Fibroblast of the aortic adventitia (primary cell): ENCODE measurements at places on chromosomes 7 and 10. TPM values are rescaled to one million over a fixed set of nuclear protein-coding genes. Genes with fewer than 3 reads are reported as not detected.

C10orf105 gene
- total RNA-seq: under 0.01 TPM in 1 of 2 replicates, not detected in the other

DNA sequence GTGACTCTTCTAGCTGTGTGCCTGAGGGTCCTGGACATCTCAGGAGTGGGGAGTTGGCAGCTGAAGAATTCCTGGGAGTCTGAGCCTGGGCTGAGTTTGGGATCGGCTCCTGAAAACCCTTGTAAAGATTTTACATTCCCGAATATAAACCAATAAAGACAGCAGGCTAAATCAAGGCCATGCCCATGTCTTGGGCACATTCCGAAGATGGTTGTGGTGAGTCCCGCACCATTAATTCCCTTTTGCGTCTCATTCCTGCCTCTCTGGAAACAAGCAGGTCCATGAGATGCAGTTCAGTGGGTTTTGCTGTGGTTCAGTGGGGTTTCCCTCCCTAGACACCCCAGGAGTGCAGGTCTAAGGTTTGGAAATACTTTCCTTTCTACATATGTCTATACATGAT lies 90.9 kb downstream of the COL26A1 start:
- no peak for DNase-seq

GRCh38 chr10:84583501-84583900 lies 255.1 kb downstream of the CCSER2 start:
- DNase-seq: no peak

GRCh38 chr10:61779950-61780659 lies 117.4 kb downstream of the CABCOCO1 start:
- DNase-seq: peak; percentile 62

GRCh38 chr10:123021517-123021916 lies 12.7 kb downstream of the ACADSB start:
- DNase-seq: peak; percentile 12

DNA sequence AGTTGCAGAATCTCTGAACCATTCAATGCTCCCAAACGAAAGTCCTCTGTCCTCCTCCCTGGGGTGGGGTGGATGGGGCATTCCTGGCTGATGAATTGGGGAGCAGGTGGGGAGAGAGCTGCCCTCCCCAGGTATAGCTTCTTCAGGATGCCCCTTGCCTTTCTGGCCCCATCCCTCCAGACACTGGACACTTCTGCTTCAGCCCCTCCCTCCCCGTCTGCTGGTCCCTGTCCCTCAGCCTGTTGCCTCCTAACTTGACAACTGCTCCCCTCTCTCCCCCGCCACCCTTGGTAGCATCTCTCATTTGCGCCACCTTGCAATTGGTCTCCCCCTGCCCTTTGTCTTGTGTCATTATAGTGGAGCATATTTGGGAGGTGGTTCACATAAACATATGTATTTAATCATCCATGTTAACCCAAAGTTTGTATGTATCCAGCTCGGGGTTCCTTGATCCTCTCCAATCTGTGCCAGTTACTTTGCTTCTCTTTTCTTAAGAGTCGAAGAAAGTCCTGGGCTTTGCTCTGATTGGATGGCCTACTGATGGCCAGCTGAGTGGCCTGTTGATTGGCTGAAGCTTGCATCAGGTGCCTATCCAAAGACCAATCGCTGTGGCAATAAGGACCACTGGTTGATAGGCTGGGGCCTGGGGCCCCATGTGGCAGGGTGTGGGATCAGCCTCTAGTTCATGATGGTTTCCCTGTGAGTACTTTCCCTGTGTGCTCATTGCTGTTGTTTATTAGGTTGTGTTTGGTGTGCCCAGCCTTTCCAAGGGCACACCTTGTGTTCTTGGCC lies 4.0 kb upstream of the GCK start:
- DNase-seq: no peak
